ENCODE measurements at places on chromosomes 5 and 9. TPM values are rescaled to one million over a fixed set of nuclear protein-coding genes. Genes with fewer than 3 reads are reported as not detected.

GRCh38 chr5:96384353-96384752 is 48.7 kb downstream of the PCSK1 start:
- H3K27me3 ChIP-seq, result no peaks in the 10 kb centered on the region
- H3K4me3 ChIP-seq, result no peak overlapping the region
- peak overlapping the region; percentile 64 for H3K27ac ChIP-seq
- no peaks in the 10 kb centered on the region for H3K36me3 ChIP-seq
- peaks cover 8% of the 10 kb centered on the region for H3K4me1 ChIP-seq
- DNase-seq, result peak; percentile 73

DNA sequence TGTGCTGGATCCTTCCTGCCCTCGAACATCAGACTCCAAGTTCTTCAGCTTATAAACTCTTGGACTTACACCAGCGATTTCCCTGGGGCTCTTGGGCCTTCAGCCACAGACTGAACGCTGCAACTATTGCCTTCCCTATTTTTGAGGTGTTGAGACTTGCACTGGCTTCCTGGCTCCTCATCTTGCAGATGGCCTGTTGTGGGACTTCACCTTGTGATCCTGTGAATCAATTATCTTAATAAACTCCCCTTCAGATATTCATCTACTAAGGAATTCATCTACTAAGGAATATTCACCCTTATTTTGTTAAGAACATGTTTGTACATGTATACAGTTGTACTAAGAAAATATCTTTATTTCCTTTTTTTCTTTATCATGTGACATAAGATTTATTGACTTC is 1079.7 kb downstream of the CDH12 start:
- no peaks in the 10 kb centered on the region for H3K36me3 ChIP-seq
- no peaks in the 10 kb centered on the region for H3K27me3 ChIP-seq
- H3K27ac ChIP-seq, result no peak overlapping the region
- H3K4me3 ChIP-seq, result no peak overlapping the region

The KIF12 gene
- not detected for total RNA-seq

The TLN1 gene
- 256 TPM for total RNA-seq

The TAF1L gene
- not detected for total RNA-seq
